WTC11 (cell line): ENCODE measurements at places on chromosomes 4 and X.
A peak's percentile ranks its signal among the peaks of the same experiment; 100 is the strongest.

DNA sequence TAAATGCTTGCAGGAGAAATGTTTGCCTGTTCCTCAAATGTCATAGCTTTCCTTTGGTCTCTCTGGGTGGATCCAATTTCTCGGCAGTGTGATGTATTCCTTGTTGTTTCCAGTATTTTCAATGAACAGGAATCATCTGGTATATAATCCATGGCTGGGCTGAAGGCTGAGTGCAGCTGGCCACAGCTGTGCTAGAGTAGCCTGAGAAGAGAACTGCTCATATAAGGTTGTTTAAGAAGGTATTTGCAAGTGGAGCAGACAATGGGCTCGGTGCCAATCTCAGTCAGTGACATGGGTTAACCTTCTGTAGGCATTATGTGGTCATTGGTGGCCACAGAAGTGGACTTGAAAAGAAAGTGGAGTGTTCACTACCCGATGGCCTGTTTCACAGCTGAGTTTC, 390.3 kb downstream of the SPRY1 start:
- no peak for DNase-seq

- no peak for DNase-seq
Measured at GRCh38 chr4:102901804-102902203, 33.0 kb downstream of the CISD2 start.

DNA sequence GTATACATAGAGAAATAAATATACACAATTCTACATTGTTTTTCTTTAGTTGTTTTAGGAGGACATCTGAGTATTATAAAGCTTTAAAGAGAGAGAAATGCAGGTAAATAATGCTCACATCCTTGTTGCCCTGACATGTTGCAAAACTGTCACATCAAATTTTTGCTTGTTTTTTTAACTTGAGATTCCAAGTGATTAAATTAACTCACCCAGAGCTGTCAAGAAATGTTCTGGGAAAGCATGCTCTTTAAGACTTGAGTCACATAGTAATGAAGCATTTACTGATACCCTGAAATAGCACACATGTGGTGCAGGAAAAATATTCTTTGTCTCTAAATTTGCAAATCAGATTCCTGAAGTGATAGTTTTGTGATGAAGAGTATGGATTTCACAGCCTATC, 665.6 kb downstream of the FSTL5 start:
- no peak for DNase-seq

GRCh38 chr4:79854856-79855502, 218.1 kb downstream of the ANTXR2 start:
- no peak for DNase-seq

DNA sequence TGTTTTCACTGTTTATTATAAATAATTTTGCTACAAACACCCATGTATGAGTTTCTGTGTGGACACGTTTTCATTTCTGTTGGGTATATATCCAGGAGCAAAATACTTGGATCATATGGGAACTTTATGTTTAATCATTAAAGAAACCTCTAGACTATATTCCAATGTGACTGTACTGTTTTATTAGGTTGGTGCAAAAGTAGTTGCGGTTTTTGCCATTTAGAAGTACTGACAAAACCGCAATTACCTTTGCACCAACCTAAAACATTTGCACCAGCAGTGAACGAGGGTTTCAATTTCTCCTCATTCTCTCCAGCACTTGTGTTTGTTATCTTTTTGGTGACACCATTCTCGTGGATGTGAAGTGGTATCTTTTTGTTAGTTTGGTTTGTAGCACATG, 565.0 kb downstream of the TRIML1 start:
- DNase-seq: no peak

DNA sequence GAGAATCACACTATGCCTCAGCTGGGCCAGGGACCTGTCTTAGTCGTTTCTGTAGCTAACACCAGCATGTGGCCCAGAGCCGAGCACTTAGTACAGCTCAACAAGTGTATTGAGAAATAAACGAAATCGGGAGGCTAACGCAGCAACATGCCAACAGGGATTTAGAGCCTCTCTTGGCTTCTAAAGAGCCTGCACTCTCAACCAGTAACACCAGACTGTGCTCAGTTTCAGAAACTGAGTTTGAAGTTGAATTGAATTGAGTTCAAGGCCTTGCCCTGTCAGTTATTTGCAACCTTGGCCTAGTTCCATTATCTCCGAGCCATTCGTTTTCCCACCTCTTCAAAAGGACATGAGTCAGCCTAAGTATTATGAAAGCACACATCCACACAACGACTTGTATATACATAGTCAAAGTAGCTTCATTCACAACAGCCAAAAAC, 71.3 kb upstream of the LDB2 start:
- no peak for DNase-seq

DNA sequence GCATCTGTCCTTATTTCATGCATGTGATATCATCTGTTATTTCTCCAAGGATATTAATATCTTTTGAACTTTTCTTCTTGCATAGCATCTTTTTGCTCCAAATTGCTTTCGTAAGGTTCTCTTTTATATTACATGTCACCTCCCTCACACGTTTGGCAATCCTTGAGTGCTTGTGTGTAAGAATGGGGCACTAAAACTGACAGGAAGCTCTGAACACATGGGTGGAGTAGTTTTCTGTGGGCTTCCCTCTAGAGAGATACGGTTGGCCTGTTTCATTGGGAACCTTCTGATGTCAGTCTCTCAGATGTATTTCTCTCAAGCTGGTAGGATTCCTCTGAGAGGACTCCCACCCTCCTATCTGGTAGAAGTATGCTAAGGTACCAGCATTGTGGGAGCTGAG, 223.0 kb downstream of the MID1 start:
- DNase-seq: no peak

DNA sequence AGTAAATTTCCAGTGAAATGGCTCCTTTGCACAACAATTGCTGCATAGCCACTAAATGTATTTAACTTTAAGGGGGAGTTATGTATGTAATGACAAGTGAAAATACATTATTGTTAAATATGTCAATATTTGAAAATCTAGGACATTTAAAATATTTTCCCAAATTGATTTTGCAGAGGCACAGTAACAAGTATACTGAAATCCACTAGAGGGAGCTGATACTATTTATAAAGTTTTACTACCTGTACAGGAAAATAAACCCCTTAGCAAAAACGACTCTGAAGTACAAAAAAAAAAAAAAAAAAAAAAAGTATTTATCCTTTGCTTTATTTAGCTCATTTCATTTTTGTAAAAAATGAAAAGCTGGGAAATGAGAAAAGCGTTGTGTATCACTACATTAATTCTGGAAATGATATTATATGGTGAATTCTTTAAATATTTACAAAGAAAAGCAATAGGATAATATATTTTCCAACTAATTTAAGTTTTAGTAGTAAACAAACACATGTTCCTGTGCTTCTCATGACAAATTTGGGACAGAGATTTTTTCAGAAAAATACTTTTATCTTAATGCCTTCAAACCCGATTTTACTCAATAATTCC, 727.7 kb downstream of the DMD start:
- DNase-seq: no peak

- peak; percentile 87 for DNase-seq
Measured at GRCh38 chr4:4995103-4995907, 24.0 kb downstream of the CYTL1 start.

GRCh38 chr4:182795446-182796238, 121.5 kb downstream of the DCTD start:
- no peak for DNase-seq

- DNase-seq: no peak
Measured at GRCh38 chr4:26611372-26611771, 27.5 kb downstream of the TBC1D19 start.

- no peak for DNase-seq
Measured at GRCh38 chrX:39941332-39941920, 156.3 kb downstream of the BCOR start.

- no peak for DNase-seq
Measured at GRCh38 chr4:83378419-83378818, 43.8 kb upstream of the HPSE start.

DNA sequence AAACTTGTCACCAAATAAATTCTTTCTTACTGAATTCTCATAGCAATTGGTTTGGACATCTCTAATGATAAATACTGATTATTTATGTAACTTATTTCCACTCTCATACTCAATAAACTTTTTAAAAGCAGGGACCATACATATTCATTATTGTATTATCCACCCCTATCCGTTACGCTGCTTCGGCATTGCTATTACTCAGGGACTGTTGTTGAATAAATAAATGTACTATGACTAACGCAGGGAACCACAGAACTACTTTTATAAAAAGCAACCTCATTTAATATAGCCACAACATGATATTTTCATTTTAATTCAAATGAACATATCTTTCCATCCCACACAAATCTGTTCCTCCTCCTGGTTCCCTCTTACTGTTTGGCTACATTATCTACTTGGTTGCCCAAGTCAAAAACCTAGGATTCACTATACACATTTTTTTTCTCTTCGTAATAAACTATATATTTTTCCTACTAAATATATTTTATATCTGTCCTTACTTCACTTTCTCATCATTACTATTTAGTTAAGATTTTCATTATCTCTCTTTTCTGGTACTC, 14.9 kb upstream of the ANKRD50 start:
- no peak for DNase-seq

- DNase-seq: no peak
Measured at GRCh38 chr4:39745920-39746319, 48.0 kb downstream of the UBE2K start.

- DNase-seq: no peak
Measured at GRCh38 chr4:128461291-128462102, 173.9 kb upstream of the PGRMC2 start.

DNA sequence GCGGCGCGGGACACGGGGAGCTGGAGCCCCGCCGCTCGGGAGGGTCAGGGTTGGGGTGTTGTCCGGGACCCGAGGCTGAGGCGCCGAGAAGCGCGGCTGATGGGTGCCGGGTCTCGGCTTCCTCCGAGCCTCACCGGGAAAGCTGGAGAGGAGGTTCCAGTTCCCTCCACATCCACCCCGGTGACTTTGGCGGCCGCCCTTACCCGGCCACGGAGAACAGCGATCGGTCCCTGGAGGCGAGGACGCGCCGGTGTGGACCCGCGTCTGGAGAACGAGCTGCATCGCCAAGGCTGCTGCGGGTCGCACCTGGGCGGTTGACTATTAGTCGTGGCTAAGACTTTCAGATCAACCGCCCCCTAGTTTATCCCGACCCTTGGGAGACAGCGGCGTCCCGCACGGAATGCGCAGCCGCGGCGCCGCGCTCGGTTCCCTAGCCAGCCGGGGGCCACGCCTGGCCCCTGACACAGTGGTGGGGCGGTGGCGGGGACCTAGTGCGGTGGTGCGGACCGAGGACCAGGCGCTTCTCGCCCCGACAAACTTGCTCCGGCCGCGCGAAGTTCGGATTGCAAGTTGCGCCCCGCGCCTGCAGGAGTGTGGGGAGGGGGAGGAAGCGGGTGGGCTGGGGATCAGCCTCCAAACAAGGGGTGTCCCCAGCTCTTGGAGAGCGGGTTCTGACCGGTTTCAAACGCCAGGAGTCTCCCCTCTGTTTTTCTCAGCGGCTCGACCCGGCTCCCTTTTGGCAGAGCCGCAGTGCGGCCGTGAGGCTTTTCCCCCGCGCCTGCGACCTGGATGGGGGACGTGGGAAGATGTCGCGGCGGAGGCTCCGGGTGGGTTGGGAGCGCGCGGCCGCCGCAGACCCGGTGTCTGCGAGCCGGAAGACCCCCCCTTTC, 568 bp downstream of the FHDC1 start:
- DNase-seq: peak; percentile 82

GRCh38 chrX:110442635-110443034, 84.0 kb downstream of the RTL9 start:
- peak; percentile 30 for DNase-seq

- DNase-seq: peak; percentile 53
Measured at GRCh38 chr4:139815778-139816601, 150.4 kb downstream of the MGST2 start.

GRCh38 chrX:68658530-68658929, 11.1 kb downstream of the STARD8 start:
- DNase-seq: no peak

GRCh38 chr4:39025552-39026085, 6.6 kb downstream of the TMEM156 start:
- no peak for DNase-seq

DNA sequence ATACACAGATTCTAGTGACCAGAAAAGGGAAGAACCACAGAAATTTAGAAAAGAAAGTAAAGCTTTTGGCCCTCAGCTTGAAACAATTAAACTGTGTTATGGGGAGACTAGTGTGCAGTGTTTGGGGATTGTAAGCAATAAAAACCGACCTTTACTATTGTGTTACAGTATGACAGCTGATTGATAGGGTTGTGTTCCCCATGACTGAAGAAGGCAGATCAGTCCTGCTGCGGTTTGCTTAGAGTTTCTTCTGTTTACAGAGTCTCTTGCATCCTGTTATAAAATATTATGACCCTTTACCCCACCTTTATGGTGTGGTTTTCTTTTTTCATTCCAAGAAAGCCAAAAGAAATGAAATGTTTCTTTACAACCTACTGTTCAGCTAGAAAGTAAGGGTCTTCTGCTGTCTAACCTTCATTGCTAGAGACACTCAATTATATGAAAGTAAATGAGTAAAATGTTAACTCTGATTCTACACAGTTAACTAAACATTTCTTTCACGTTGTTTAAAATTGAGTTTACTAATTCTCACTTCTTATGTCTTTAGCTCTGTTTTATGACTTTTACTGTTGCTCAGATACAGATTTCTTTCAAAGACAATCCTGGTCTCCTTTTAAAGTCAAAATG, 18.1 kb downstream of the CHIC1 start:
- no peak for DNase-seq

DNA sequence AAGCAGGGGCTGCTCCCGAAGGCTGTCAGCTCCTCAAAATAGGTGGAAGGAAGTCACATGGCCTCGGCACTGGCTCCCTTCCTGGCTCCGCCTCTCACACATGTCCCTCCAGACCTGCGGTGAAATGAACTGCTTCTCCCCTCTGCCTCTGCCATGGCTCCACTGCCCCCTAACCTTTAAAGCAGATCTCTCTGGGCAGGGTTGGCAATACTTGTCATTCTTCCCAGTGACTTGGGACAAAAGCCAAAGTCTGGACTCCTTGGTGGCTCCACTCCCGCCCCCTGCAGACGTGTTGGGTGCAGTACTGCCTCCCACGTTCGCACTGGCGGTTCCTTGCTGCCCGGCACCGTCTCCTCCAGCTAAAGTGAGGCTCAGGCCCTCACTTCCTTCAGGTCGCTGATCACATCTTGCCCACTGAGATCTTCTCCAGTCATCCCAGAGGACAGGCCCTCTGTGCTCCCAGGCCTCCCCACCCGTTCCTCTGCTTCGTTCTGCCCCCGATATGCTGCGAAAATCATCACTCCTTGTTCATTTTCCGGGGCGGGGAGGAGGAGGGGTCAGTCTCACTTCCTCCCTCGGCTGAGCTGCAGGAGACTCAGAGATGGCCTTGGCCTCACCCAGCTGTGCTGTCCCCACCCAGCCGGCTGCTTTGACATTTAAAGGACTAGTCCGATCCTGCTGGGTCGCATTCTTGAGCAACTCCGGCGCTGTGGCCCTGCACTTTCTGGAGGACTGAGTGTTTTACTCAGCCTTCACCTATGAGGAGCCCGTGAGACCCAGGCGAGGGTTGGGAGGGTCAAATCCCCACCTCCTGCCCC, 97.4 kb downstream of the PHKA2 start:
- DNase-seq: peak; percentile 48
